ENCODE measurements at places on chromosomes 4 and X.

GRCh38 chr4:176838601-176839433, 46.1 kb upstream of the VEGFC start:
- no peak for DNase-seq

- no peak for DNase-seq
Measured at GRCh38 chr4:71441186-71442169, 102.7 kb downstream of the SLC4A4 start.

- no peak for DNase-seq
Measured at GRCh38 chr4:55528491-55528890, 18.2 kb downstream of the CLOCK start.

DNA sequence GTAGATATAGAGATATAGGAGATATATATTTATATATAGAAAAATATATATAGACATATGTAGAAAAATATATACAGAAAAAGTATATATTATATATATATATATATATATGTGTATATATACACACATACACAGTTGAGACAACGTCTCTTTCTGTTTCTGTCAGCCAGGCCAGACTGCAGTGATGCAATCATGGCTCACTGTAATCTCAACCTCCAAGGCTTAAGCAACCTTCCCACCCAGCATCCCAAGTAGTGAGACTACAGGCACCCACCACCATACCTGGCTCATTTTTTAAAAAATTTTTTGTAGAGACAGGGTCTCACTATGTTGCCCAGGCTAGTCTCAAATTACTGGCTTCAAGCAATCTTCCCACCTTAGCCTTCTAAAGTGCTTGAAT, 426.3 kb downstream of the GPM6A start:
- no peak for DNase-seq

- no peak for DNase-seq
Measured at GRCh38 chrX:109709129-109709631, 23.9 kb downstream of the ACSL4 start.

DNA sequence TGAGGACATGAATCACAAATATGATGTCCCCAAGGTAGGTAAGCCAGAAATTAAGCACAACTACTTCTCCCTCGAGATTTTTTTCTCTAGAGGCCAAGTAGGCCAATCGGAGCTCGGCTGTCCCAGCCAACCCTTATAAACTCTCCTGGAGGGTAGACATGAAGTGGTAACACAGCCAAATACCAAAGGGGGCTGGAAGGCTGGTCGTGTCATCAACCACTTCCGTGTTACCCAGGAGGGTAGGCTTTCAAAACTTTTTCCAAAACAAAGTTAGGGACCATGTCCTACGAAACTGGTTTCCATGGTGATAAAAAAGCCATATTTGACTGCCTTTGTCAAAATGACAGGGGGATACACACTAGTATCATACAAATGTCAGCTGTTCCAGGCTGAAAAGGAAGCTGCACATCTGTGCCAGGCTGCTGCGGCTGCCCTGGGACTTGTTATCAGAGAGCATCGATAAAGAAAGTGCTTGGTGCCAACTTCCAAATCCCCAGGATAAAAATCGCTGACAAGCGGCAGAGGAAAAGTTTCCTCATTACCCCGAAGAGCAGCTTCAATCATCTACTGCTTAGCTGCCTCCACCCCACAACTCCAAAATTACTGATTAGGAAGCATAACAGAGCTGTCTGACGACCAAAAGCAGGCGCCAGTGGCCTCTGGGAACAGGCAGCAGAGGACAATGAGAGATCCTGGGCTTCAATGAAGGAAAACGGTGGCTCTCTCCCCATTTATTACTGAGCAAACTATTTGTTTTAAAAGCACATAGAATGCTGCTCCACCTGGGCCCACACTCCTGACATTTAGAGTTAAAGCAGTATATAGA, 20.8 kb downstream of the BCOR start:
- no peak for DNase-seq

DNA sequence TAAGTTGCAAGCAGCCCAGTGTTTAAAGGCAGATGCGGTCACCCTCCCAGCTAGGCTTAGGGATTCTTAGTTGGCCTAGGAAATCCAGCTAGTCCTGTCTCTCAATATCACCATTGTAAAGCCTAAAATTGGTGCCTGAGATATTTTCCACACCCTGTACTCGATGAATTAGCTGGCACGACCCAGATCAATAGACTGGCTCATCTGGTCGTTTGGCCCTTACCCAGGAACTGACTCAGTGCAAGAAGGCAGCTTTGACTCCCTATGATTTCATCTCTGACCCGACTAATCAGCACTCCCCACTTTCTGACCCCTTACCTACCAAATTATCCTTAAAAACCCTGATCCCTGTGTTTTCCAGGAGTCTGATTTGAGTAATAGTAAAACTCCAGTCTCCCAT, 384.9 kb upstream of the SLC7A11 start:
- DNase-seq, result no peak

- DNase-seq, result no peak
Measured at GRCh38 chrX:132732236-132732635, 226.2 kb downstream of the HS6ST2 start.
